ENCODE measurements at places on chromosomes 1 and 21.

GRCh38 chr1:70767377-70767776 is 280.2 kb downstream of the PTGER3 start:
- DNase-seq = no peak

DNA sequence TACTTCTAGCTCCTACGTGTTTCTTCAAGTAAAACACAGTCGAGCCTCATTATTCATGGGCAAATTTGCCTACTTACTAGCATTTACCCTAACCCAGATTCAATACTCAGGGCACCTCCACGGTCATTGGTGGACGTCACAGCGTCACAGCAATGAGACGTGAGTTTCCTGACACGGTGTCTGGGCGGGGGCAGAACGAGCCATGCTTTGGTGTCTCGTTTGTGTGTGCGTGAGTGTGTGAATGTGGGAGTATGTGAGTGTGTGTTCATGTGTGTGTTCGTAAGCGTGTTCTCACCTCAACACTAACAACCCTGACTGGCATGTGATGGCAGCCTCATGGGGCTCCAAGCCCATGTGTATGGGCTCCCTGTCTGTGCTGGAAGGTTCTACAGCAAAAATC is 17.5 kb upstream of the COL18A1 start:
- DNase-seq = no peak

- DNase-seq = no peak
These were observed 344.7 kb upstream of the USP24 start for GRCh38 chr1:55559842-55560241.

DNA sequence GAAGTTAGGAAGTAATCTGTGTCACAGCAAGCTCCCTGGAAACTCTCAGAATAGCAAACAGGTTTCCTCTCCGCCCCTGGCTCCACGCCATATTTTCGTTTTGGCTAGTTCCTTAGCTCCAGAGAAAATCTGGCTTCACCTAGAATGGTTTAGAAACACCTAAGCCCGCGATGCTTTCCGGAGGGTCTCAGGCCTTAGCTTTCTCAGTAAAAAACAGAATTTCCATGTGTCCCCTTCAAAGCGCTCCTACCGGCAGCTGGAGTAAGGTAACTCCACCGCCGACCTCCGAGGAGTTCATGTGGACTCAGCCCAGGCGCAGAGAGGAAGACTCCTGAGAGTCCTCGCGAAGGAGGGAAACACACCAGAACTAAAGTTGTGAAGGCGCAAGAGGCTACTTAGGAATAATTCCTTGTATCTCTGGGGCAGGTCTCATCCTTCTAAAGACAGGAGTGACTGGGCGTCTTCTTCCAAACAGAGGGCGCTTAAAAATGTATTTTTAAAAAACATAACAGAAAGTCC is 406 bp downstream of the KIAA0040 start:
- DNase-seq = no peak

- DNase-seq = no peak
These were observed 90.6 kb downstream of the GLUL start for GRCh38 chr1:182301026-182301436.

DNA sequence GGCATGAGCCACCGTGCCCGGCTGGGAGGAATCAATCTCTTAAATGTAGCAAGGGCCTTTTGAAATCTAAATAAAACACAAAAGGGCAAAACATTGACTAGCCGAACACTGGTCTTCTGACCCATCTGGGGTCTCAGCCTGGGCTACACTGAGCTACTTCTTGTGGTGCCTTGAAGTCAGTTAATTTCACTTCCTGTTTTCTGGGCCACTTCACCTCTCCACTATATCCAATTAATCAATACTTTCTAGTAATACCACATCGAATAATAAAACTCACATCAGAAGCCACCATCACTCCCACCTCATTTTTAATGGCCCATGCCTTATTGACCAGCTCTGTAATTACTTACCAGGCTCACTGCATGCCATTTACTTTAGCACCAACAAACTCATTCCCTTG is 138.0 kb upstream of the SAMSN1 start:
- DNase-seq = no peak

- no peak for DNase-seq
These were observed 51.6 kb upstream of the B3GALT5 start for GRCh38 chr21:39561140-39561539.

GRCh38 chr1:64766429-64766828 is 21.6 kb downstream of the RAVER2 start:
- DNase-seq = no peak

DNA sequence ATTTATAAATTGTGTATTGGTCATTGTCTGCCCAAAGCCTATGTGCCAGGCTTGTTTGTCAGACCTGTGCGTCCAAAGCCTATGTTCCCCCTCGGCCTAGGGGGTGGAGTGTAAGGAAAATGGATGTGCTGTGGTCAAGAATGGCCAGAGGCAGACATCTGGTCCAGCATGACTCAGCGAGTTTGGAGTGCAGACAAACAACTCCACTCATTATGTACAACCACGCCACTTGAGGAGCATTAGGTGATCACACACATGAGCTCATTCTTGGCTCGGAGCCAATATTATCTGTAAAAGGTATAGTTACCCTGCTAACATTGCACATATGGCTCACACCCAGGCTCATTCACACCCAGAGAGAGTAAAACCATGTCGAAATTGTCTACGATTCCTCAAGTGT is 1047.6 kb upstream of the ADGRL4 start:
- DNase-seq = no peak

GRCh38 chr1:2415801-2416208 is 3.4 kb upstream of the PEX10 start:
- no peak for DNase-seq

DNA sequence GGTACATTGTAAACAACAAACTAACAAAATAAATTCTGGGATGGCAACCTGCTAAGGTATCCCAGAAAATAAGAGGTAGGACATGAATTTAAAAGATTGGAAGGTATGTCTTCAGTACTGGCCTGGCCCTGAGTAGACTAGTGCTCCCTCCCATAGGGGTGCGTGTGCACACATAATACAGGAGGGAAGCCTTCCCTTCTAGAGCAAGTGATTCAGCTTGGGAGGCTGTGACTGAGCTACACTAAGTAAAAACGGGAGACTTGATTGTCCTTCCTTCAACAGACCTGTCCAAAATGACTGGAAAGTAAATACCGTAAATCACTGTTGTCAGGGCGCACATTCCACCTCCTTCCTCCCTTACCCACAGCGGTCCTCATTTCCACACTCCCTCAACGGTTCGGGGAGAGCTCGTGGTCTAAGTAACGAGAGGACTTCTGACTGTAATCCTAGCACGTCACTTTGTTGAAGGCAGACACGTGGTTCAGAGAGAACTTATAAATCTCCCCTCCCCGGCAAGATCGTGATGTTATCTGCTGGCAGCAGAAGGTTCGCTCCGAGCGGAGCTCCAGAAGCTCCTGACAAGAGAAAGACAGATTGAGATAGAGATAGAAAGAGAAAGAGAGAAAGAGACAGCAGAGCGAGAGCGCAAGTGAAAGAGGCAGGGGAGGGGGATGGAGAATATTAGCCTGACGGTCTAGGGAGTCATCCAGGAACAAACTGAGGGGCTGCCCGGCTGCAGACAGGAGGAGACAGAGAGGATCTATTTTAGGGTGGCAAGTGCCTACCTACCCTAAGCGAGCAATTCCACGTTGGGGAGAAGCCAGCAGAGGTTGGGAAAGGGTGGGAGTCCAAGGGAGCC is at the start of gene TGFB2:
TSS of gene TGFB2 (plus strand) at position 523 of the 859 bp plus-strand sequence. CDS start 1,366 bp downstream, outside the sequence.
- no peak for DNase-seq

DNA sequence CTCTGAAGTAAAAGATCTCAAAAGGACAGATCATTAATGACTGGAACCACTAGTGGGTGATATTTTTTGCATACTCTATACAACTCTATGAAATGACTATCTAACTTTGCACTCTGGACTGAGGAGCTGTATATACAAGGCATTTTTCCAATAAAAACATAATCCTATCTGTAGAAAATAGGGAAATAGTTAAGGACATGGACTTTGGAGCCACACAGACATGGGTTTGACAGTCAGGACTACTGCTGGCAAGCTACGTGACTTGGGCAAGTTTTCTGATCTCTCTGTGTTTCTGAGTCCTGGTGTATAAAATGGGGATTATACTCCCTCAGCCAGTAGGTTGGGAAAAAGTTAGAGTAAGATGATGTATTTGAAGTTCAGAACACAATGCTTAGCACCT is 20.9 kb upstream of the HSD3B2 start:
- no peak for DNase-seq

GRCh38 chr1:88398338-88398737 is 285.7 kb upstream of the PKN2 start:
- no peak for DNase-seq

DNA sequence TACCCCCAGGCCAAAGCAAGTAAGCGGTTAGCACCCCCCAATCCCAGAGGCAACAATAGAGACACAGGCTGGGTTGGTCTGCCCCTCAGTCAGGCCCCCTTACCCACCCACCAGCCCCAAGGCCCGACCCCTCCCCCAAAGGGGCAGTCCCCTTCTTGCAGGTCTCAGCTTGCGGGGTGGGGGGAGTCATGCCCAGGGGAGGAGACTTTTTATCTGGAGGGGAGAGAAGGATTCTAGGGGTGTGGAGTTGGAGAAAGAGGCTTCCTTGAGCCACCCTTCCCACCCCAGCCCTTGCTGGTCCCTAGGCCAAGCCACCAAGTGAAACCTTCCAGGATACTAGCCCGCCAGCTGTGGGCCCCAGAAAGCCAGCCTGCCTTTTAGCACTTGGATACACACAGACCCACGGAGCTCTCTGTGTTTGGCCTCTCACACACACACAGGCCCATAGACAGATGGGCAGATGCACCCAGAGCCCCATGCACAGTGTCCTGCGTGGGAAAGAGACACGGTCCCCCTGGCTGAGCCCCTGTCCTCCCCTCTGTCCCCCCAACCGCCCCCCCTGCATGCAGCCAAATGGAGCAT is 7.1 kb downstream of the TMEM54 start:
- no peak for DNase-seq

- no peak for DNase-seq
These were observed 126.5 kb upstream of the VANGL1 start for GRCh38 chr1:115515270-115515669.

DNA sequence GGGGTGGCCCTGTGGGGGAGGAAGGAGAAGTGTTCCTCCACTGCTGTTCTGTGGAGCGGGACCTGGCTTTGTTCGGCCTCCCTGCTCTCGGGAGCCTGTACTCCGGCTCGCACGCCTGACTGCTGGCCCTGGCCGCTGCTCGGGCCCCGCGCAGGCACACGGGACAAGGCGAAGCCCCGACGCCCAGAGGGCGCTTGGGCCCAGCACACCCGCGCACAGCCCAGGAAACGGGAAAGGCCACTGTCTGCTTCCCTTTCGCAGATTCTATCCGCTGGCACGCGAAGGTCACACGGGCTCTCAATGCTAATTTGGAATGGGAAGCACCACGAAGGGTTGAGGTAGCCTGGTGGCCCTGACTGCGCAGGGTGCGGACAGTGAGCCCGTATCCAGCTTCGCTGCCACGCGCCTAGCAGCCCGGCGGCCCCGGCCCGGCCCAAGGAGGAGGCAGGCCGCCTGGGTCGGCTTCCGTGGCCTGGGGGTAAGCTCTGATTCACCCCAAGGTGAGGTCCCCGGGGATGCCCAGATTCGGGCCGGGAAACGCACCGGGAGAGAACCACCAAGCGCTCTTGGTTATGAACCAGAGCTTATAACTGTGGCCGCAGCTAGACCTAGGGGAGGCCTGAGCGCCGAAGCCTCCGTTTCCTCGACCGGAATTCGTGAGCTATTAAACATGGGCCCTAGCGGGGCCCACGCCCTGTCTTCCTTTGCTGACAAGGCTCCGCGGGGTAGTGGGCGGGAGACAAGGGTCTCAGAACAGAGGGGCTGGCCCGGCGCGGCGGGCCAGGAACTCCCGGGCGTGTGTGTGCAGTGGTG is 19.7 kb upstream of the TBX15 start:
- DNase-seq = no peak

- no peak for DNase-seq
These were observed 634.3 kb downstream of the PTPRU start for GRCh38 chr1:29870621-29871020.

- DNase-seq = no peak
These were observed 22.9 kb downstream of the SUSD4 start for GRCh38 chr1:223341121-223341520.

GRCh38 chr1:4396551-4396950 is 257.9 kb upstream of the AJAP1 start:
- DNase-seq = no peak

DNA sequence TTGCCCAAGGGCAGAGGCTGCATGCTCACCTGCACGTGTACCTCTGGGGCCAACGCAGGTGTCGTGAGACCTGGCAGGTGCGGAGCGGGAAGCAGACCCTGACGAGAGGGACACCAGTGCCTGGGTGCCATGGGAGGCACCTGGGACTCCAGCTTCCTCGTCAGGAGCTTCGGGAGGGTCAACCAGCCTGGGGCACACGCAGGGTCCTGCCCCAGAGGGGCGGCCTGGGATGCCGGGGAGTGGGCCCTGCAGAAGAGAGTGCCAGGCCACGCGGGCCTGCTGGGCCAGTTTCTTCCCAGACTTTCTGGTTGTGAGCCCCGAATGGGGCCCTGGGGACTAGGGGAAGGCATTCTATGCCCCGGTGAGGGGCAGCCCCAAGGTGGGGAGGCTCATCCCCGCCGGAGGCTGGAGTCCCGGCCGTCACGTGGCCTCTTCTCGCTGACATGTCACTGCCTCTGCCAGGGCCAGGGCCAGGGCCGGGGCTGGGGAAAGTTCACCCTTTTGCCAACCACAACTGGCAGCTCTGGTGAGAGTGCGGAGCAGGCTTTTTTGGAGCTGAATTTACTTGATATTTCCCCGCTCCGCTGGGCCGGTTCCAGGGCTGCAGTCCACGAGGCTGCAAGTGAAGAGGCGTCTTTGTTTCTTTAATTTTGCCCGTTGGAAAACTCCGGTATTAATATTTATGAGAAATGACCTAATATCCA is 38.5 kb upstream of the ACTRT2 start:
- DNase-seq = no peak

DNA sequence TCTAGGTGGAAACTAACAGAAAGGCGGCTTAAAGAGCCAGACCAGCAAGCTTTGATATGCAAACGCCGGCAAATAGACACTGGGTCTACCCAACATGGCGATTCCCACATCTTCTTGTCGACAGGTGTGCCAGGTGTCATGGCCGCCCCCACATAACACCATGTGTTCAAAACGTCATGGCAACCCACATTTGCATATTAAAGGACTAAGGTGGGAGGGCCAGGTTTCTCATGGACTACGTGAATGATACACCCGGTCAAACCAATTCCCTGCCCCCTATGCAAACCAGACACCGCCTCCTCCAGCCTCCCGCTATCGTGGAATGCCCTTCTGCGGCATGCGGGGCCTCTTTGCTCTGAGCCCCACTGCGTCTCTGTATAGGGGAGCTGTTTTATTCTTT is 41.3 kb downstream of the ICOSLG start:
- DNase-seq = no peak

DNA sequence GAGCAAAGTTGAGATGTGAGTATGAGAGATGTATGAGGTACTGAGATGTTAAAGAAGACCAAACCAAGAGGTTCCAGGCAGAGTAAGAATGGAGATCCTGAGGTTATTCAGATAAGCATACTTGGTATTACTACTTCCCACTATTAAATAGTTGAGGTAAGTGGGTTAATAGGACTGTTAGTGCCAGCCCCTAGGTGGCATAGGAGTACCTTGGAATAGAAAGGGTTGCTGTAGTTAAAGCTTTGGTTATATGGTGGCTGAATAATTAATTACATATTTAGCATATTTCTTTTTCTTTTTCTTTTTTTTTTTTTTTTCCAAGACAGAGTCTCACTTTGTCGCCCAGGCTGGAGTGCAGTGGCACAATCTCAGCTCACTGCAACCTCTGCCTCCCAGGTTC is 397.9 kb upstream of the TMPRSS15 start:
- DNase-seq = no peak

- no peak for DNase-seq
These were observed 4.3 kb downstream of the HES3 start for GRCh38 chr1:6248161-6248776.
